HFFc6 (cell line): ENCODE measurements at places on chromosomes 2 and 18.

DNA sequence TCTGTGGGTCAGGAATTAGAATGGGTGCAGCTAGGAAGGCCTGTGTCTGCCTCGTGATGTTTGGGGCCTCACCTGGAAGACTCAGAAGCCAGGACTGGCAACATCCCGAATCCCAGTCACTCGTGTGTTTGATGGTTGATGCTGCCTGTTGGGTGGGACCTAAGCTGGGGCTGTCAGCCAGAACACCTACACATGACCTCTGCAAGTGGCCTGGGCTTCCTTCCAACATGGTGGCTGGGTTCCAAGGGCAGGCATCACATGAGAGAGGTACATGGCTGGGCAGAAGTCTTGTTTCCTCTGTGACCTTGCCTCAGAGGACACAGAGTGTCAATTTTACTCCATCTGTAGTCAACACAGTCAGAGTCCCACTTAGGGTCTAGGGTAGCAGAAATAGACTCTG is 177.8 kb downstream of the GBX2 start:
- no peak for DNase-seq

DNA sequence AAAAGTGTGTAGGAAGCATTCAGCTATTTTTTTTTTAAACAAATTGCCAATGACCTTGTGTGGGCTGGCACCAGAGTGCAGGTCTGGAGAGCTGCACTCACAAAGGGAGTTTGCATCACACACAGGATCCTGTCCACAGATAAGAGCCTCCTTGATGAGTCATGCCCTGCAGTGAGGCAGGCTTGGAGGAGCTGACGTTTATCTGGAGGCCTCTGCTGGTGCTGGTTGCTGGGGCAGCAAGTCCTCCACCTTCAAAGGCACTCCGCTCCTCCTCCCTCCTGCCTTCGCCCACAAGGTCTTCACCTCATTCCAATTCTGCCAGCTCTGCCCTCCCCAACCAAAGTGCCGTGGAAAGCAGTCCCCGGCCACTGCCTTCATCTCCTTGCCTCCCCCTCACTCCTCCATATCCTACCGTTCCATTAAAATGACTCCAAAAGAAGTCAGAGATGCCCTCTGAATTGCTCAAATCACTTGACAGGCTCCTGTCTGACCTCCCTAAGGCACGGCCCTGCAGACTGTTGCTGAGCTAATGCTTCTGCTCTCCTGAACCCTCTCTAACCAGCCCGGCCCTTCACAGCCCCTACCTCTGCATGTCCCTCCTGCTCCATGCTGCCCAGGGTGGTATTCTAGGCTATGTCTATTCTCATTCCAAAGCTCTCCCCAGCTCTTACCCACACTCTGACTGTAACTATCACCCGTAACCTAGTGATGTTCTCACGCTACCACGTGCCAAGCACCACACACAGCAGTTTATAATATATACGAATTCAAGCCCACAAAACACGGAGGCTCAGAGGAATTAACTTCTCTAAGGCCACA is 30.9 kb downstream of the LONRF2 start:
- peak; percentile 96 for DNase-seq

GRCh38 chr18:69365658-69366057 is 35.0 kb upstream of the DOK6 start:
- DNase-seq: no peak

GRCh38 chr2:45843136-45843535 is 191.7 kb downstream of the PRKCE start:
- no peak for DNase-seq

GRCh38 chr18:50428531-50429206 is 53.8 kb downstream of the SKA1 start:
- DNase-seq: no peak

GRCh38 chr2:80830891-80831290 is 526.3 kb upstream of the LRRTM1 start:
- DNase-seq: no peak

DNA sequence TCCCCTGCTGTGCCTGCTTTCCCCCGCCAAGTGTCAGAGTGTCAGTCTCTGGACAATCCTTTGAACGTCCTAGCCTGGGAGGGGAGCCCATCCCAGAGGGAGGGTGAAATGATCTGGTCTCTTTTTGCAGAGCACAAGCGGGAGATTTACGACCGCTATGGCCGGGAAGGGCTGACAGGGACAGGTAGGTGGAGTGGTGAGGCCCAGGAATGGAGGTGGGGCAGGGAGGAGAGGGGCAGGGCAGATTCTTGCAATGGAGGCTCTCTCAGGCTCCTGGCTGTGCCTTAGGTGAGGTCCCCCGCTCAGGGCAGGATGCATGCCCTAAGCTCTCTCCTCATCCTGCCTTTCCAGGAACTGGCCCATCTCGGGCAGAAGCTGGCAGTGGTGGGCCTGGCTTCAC is 2.4 kb downstream of the DNAJB2 start:
- no peak for DNase-seq

DNA sequence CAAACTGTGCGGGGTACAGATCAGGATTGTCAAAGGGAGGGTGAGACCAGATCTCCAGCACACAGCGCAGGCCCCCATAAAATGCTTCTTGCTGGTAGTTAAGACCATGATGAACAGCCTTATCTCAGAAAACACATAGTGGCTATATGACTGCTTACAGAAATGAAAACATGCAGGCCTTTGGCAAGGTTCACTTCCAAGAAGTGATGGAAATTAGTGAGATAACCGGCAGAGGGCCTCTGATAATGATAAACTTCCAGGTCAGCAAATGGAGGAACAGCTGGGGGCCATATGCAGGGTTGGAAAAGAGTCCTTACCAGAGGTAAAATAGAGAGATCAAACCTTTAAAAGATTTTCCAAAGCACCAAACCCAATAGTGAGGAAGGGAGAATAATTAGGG is 46.6 kb downstream of the CFAP221 start:
- no peak for DNase-seq
